ENCODE measurements at places on chromosomes 4 and X.

DNA sequence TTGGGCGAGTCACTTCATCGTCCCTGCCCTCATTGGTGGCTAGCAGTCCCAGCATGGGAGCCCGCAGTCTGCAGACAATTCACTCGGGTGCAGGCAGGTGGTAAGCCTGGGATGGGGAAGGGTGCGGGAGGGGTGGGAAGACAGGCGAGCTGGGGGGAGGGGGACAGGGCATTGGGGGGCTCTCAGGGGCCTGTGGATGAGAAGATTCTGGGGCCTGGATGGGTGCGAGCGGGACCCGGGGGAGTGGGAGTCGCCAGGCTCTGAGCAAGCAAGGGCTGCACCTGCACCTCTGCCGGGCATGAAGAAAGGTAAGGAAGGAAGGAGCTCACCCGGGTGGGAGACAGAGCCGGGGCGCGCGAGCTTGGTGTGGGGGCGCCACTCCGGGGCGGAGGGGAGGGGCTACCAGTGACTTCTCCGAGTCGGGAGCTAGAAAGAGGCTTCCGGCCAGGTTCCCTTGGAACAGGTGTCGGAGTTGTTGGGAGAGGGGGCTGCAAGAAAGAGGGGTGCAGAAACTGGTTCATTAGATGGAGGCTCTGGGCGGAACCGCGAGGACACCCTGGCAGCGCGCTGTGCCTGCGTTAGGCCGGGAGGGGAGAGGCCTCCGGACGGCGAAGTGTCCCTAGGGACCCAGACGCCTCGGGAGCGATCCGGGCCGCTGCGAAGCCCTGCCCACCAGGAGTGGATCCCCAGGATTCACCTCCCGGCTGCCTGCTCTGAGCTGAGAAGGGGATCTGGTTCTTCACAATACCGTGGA lies 103.4 kb upstream of the PDLIM3 start:
- no peak for DNase-seq

DNA sequence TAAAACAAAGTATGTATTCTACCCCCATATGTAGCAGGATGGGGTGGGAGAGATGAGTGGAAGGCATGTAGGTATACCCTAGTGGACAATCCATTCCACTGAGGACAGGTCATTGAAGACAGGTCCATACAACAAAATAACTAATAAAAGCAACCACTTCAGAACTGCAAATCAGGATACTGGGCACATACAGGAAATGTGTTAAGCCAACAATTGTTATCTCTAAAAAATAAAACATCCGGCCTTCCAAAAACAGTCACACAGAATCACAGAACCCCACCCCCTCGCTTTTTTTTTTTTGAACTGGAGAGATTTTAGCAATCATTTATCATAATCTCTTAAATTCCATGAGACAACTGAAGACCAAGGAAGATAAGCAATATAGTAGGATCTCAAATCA lies 112.9 kb downstream of the FRYL start:
- no peak for DNase-seq

- no peak for DNase-seq
These were observed 101.6 kb downstream of the COL4A5 start for GRCh38 chrX:108541286-108541685.

DNA sequence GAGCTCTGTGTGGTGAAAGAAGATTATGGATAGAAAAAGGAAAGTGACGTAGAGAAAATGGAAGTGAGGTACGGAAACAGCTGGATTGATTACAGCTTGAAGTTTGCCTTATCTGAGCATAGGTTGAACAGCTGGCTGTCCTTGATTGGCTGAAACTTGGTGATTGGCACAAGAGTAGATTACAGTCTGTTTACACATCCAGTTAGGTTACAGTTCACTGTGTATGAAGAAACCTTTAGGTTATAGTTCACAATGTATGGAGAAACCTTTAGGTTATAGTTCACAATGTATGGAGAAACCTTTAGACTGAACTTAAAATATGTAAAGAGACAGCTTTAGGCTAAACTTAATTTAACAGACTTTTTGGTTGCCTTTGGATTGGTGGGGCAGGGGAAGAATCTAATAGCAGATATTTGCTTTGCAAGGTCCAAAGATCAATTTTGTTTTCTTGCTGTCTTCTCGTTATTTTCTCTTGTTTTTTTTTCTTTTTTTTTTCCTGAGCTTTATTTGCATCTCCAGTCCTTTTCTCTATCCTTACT lies 15.6 kb upstream of the ART3 start:
- no peak for DNase-seq

- no peak for DNase-seq
These were observed 71.1 kb upstream of the PPP3CA start for GRCh38 chr4:101418466-101418865.

DNA sequence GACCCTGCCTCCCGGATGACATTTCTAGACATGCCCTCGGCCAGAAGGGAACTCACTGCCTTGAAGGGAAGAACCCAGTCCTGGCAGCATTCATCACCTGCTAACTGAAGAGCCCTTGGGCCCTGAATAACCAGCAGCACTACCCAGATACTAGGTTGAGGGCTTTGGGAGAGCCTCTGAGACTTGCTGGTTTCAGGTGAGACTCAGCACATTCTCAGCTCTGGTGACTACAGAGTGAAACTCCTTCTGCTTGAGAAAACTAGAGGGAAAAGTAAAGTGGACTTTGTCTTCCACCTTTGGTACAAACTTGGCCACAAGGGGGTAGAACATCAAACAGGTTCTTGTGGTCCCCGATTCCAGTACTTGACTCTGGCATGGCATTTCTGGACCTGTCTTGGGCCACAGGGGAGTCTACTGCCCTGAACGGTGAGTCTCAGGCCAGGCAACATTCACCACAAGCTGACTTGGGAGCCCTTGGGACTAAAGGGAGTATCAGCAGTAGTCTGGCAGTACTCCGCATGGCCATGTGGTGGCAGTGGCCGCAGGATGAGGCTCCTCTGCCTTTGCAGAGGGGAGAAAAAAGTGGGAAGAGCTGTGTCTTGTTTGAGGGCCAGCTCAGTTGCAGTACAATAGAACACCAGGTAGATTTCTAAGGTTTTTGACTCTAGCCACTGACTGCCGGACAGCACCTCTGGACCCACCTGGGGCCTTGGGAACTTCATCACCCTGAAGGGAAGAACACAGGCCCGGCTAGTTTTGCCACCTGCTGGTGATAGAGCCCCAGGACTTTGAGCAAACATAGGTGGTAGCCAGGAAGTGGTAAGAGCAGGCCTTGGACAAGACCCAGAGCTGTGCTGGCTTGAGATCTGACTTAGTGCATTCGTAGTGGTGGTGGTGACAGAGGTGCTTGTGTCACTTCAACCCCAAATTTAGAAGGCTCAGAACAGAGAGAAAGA lies 414.8 kb downstream of the OPHN1 start:
- DNase-seq, result no peak

DNA sequence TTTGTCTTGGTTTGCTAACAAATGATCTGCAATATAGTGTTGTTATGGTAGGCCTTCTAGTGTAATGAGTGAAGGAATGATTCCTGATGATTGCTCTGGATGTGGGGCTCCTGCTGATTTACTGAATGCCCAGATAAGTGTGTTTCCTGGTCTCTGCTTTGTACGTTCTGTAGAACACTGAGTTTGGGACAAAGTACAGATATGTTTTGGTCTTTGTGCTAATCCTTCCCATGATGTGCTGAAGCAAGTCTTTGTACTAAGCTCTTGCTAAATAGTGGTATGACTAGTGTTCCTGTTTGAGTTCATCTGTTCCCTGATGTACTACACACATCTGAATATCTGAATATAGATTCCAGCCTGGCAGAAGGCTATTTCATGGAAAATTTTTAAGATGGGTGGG lies 36.9 kb upstream of the XIAP start:
- no peak for DNase-seq

DNA sequence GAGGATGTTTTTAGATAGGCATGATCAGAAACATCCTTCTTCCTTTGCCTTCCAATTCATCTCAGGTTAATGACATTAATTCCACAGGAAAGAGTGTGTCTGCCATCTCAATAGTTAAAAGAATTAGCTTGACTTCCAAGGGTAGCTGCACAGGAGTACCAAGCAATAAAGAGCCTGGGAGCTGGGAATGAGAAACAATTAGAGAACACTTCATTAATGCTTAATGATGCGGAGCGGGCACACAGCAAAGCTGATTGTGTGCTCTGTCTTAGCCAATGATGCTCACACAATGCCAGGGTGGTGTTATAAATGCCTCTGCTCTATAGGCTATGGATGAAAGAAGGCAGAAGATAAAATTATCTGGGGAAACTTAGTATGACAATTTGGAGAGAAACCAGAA lies 1052.5 kb upstream of the LCORL start:
- no peak for DNase-seq

- no peak for DNase-seq
These were observed 135.7 kb upstream of the ANXA10 start for GRCh38 chr4:167956676-167957075.

- DNase-seq, result no peak
These were observed 46.7 kb downstream of the CXCL13 start for GRCh38 chr4:77652237-77652897.

GRCh38 chr4:39526765-39527295 lies 409 bp downstream of the UGDH start:
- DNase-seq, result no peak

- no peak for DNase-seq
These were observed 231.9 kb downstream of the STPG2 start for GRCh38 chr4:97911236-97911906.

DNA sequence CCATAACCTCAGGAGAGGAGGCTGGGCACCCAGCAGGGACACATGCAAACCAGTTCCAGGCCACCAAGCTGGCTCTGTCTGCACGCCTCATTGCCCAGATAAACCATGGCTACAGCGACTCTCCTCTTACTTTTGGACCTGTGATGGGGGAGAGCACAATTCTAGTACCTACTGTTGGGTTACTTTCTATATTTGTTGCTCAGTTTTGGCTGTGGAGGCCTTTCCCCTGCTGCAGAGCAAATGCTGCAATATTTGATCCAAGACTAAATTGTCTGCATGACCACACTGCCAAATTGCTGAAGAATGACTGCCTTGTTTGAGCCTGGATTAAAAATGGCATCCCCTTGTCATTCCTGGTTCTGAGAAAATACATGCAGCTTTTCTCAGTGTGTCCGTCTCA lies 253.5 kb downstream of the ARHGAP10 start:
- no peak for DNase-seq

GRCh38 chr4:184097241-184097605 lies 120.5 kb downstream of the ENPP6 start:
- no peak for DNase-seq

DNA sequence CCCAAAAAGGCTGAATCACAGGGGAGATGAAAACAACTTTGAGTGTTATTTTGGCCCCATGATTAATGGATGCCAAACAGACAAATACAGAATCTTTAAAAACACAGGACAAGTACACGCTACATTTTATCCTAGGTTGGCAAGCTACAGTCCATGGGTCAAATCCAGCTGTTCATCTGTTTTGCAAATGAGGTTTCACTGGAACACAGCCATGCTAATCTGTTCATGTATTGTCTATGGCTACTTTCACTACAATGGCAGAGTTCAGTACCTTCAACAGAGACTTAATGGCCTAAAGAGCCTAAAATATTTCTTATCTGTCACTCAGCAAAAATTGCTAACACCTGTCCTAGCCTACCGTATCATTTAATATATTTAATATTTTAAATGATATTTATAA lies 1548.5 kb upstream of the IGFBP7 start:
- DNase-seq, result no peak

GRCh38 chr4:169334335-169334734 lies 63.6 kb upstream of the SH3RF1 start:
- no peak for DNase-seq

- DNase-seq, result no peak
These were observed 42.6 kb downstream of the SULT1B1 start for GRCh38 chr4:69717778-69718177.

DNA sequence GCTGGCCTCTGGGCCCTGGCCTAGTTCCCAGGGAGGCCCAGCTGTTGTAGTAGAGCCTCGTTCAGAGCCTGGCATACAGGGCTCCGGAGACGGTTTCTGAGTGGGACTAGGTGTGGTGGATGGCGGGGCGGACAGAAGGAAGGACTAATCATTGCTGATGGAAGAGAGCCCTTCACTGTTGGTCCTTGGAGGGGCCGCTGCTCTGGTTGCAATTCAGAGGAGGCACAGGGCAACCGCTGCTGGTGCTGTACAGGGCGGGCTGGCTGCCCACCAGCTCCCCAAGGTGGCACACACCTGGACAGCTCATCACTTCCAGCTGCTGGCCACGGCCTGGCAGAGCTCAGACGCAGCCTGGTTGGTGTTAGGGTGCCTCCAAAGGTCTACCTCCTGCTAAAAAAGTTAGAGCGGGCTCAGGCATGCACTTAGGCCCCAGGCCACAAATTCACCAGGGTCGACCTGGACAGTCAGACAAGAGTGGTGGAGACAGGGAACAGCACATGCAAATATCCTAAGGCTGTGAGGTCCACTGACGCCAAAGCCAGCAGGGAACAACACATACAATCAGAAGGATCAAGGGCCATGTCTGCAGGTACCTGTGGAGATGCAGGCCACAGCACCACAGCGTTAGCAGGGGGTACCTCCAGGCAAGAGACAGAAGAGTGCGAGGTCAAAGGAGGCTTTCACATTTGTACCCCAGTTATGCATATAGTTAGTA lies 7.5 kb upstream of the RNF4 start:
- DNase-seq, result no peak

DNA sequence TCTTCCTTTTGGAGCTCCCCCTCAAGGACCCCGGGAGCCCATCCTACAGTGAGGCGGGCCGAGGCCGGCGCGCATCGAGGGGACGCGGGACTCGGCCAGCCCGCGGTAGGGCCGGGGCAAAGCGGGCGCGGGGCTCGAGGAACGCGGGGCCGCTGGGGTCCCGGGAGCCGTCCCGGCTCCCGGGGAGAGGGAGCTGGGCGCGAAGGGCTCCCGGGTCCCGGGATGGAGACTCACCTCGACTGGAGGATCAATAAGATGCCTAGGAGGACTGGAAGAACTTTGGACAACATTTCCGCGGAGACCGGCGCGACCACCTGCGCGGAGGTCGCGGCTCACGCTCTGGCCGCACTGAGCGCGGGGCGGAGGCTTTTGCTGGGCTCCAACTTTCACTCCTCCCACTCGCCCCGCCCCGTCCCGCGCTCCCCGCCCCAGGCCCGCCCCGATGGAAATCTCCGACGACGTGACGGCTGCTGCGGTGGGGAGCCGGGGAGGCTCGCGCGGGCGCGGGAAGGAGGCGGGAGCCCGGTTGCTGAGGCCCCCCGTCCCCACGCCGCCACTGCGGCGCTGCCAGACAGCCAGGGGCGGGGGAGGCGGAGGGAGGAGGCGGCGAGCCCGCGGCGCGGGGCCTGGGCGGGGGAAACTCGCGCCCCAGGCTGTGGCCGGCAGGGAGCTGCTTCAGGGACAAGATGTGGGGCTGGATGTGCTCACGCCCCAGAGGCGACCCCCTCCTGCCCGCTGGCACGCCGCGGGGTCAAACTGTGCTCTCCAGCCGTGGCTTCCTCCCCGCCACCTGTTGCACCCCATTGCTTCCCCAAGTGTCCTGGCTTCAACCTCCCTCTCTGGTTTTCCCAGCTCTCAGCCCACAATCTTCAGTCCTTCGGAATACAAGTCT lies at the start of gene GABRE:
Gene GABRE (minus strand): TSS at position 341 of the 892 bp plus-strand sequence. CDS start 51 bp downstream, at position 290.
- peak; percentile 23 for DNase-seq

GRCh38 chr4:15778289-15779241 lies at the start of gene CD38:
Gene CD38 (plus strand): TSS chr4:15778328. CDS start chr4:15778415, 87 bp downstream.
- DNase-seq, result no peak

- DNase-seq, result no peak
These were observed 98.2 kb downstream of the FRYL start for GRCh38 chr4:48681856-48682255.

GRCh38 chr4:152537881-152538280 lies 2.0 kb upstream of the FBXW7 start:
- DNase-seq, result no peak

Data from left renal cortex interstitium (tissue), 4 donors.